ENCODE measurements at places on chromosomes 5 and 9.

GRCh38 chr5:110768138-110768860 is 29.5 kb downstream of the SLC25A46 start:
- no peak for DNase-seq

GRCh38 chr5:137097203-137097602 is 401.9 kb downstream of the SPOCK1 start:
- DNase-seq = no peak

DNA sequence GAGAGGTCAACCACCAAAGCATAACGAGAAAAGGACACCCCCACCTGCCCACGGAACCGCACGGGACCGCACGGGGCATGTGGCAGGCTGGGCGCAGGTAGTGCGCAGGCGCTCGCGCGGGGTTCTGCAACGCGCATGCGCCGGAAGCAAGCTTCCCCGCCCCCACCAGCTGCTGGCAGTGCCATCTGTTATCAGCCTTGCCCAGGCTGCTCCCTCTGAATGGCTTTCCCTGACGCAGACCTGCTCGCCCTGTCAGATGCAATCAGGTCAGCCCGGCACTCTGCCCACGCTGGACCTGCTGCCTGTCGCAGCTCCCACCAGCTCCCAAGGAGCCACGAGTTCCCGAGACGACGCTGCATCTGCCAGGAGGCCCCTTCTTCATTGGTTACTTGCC is 22.8 kb downstream of the PTCH1 start:
- no peak for DNase-seq

DNA sequence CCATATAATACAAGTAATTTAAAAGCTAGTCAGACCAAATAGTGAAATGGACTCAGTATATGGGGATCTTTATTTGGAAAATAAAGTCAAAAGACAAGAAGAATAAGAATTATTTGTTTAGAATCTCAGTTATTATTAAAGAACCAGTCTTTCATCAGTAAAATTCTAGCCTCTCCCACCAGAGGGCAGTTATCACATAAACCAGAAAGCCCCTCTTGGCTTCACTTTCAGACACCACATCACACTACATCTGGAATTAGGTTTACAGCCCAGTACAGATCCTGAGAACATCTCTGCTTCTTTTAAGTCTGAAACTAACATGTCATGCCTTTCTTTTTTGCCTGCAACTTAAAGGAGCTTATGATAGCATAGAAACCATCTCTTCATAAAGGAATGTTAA is 12.2 kb upstream of the HSPB3 start:
- DNase-seq = no peak

GRCh38 chr9:35470894-35471293 is 19.0 kb upstream of the RUSC2 start:
- no peak for DNase-seq

- no peak for DNase-seq
These were observed 37.3 kb upstream of the TENT4A start for GRCh38 chr5:6675784-6676491.

DNA sequence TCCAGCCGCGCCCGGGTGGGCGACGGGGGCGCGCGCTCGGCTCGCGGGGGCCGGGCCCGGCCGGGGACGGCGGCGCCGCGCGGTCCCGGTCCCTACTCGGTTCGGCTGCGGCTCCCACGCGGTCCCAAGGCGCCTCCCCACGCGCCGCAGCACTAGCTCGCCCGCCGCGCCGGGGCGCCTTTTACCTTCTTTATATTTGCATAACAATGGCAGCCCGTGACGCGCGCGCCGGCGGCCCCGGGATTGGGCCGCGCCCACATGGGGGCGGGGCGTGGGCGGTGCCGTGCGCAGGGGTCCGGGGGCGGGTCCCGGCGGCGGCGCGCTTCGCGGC is at the start of gene NRARP:
Gene NRARP (minus strand): TSS at position 154 of the 331 bp plus-strand sequence. CDS start 343 bp downstream, outside the sequence.
- DNase-seq = no peak

GRCh38 chr5:179214678-179215077 is 130.6 kb downstream of the ADAMTS2 start:
- DNase-seq = no peak

GRCh38 chr9:24011009-24011717 is 185.1 kb upstream of the ELAVL2 start:
- no peak for DNase-seq

DNA sequence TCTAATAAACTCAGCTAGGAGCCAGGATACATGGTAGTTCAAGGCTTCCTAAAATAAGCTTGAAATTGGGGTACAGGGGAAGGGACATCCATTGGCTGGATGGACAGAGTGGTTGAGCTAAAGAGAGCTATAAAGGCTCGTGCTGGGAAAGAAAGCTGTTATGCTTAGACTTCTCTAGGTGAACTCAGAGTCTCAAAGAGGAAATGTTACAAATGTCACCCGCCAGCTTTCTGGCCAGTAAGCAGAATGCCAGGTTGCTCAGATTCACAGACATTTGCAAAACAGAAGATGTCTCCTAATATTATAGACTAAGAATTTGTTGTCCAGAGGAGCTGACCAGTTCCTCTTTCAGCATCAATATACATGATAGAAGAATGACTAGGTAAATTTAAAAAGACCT is 30.6 kb downstream of the STOM start:
- DNase-seq = no peak

DNA sequence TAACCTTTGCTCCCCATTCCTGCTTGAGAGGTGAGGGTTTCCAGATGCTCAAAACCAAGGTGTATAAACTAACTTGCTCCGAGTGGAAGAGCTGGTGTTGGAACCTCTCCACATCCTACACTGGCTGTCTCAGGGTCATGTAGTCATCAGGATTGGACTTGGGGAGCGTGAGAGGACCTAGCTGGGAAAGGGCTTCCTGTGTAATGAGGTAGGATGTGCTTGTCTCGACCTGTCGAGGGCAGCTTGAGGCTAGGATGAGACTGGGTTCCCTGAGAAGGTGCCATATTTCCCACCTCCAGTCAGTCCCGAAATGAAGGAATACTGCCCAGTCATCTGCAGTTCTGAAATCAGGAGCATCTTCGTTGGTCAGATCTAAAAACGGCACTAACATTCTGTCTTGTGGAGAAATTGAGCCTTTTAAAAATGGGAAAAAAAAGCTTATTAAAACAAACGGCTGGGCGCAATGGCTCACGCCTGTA is 1.3 kb downstream of the CCNI2 start:
- no peak for DNase-seq

DNA sequence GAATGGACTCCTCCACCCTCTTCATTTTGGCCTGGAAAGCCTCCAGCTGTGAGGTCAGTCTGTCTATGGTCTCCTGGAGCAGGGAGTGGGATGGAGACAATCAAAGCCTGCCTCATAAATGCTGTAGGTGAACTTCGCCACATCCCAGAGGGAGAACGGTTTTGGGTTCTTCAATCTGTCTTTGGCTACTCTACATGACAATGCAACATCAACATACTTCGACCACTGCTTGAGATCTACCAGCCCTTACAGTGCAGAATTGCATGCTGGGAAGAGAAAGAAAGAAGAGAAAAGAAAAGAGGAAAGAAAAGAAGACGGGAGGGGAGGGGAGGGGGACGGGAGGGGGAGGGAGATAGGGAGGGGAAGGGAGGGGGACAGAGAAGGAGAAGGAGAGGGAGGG is 28.5 kb upstream of the ANXA6 start:
- no peak for DNase-seq

DNA sequence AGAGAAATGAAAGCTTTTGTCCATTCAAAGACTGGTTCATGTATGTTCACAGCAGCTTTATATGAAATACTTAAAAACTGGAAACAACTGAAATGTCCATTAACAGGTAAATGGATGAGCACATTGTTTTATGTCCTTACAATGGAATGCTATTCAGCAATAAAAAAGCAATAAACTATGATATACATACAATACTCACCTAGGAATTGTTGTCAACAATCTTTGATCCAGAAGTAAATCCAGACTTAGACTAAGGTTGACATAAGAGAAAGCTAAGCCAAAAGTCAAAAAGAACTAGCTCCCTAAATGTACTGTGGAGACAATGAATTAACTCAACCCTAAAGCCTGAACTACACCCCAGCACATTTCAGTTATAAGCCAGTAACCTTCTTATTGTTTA is 54.9 kb downstream of the FBXL17 start:
- no peak for DNase-seq

- DNase-seq = no peak
These were observed 526.0 kb upstream of the ADAMTS16 start for GRCh38 chr5:4614088-4614487.

DNA sequence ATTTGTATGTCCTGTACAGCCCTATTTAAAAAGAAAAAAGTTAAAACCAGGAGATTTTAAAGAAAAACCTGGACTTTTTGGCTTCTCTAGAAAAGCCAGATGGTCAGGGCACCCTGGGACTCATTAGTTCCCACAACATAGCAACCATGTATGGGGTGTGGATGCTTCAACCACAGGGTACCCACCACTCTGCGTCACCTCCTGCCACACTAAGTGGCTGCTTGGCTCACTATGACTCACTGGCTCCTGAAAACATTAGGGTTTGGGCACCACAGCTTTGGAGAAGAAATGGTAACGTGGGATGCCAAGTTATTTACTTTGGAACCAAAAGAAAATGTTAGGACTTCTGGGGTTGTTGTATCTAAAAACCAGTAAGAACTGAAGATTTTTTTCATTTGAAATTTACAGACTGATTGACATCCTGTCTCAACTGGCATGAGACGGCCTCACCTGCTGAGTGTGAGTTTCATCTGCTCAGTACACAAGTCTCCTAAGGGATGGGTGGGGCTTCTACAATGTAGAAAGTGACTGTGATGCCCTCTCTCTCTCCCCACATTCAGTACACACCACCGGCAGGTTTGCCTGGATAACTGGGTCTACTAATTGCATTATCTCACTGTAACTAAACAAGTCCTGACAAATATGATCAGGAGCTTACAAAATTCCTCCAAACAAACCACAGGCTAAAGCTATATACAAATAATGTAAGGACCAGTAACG is 103.9 kb downstream of the ESM1 start:
- no peak for DNase-seq

- DNase-seq = no peak
These were observed 1584.8 kb upstream of the ACO1 start for GRCh38 chr9:30799527-30800101.

DNA sequence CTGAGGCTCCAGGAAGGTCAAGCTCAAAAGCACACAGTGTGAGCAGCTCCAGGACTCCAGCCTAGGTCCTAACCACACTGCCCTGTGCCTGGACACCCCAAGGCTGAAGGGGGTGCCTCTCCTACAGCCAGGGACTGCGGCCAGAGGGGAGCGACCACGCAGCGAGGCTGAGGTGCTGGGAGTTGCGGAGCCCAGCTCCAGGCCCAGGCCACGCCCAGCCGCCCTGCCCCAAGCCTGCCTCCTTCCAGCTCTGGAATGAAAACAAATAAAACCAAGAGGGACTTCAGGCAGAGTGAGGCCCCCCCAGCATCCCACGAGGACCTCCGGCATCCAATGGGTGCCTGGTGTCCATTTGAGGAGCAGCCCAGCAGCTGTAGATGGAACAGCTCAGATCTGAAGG is 15.2 kb downstream of the VAV2 start:
- DNase-seq = no peak

DNA sequence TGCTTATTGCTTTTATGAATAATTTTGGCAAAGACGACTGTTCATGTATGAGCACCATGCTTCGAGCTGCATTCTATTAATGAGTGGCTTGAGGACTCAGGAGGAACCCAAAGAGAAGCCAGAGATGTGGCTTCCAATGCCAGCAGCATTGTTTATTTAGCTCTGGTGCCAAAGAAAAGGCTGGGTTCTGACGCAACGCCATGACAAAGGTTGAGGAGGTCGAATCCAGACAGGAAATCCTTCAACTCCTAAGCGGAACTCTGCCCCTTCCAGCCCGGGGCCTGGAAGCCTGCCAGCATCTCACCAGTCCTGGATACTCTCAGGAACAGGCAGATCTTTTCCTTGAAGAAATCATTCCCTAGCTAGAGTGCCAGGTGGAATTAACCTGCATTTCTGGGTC is 104.4 kb downstream of the ARHGAP26 start:
- no peak for DNase-seq

DNA sequence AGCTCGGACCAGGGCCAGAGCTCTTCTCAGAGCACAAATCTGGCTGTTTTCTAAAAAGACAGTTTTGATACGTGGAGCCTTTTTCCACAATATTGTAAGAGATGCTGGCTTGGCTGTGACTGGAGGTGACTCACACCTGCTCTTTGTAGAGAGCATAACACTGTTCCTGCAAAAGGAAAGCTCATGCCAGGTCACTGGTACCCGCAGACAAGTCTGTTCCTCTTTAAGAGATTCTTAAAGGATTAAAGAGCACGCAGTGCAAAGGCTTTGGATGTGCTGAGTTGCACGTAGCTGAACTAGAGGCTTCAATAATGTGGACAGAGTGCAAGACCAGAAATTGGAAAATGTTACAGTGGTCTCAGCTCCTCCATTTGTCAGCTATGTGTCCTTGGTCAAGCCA is 19.0 kb downstream of the ACTL7B start:
- DNase-seq = no peak

DNA sequence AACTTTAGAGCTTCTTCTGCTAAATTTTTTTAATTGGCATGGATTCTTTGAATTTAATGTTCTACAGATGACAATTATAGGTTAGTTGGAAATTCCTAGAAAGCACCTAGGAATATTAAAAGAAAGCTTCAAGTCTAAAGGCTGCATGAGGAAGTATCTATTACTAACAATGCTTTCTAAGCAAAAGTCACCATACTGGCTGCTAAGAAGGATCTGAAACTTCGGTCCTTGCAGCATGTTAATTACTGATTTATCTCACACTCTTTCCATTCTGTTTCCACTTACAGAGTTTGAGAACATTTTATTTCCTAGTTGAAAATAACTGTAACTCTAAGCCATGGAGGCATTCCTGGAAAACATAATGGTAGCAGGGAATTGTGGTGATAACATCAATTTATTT is 8.4 kb downstream of the SEMA6A start:
- DNase-seq = no peak

DNA sequence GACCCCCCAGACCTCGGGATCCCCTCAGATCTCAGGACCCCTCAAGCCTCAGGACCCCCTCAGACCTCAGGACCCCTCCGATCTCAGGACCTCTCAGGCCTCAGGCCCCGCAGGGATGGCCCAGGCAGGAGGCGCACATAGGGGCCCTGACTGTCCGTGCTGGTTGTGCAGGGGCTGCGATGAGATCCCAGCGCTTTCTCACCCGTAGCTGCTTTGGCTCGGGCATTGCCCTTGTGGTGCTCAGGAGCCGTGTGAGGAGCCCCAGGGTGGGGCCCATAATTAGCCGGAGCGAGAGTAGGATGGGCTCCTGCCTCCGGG is 680 bp upstream of the LPCAT1 start:
- DNase-seq = no peak

DNA sequence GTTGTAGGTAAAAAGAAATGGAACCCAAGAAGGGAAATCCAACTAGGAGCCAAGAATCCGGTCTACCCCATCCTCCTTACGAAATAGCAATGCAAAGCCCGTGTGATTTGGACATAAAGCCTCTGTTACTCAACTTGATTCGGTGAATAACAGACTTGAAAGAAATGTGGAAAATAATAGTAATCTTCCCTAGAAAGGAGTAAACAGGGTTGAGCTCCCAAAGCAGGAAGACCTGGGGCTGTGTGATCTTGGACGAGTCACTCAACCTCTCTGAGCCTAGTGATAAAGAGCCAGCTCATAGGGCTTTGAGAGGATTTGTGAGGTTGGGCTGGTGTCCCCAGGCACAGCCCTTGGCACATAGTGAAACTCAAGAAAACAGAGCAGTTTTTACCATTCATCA is 42.7 kb upstream of the IL17B start:
- no peak for DNase-seq

GRCh38 chr5:148966348-148966747 is 96.5 kb downstream of the SH3TC2 start:
- DNase-seq = no peak

GRCh38 chr9:121277026-121277425 is 9.1 kb downstream of the GSN start:
- no peak for DNase-seq

GRCh38 chr5:3214838-3215374 is 380.7 kb upstream of the IRX1 start:
- no peak for DNase-seq

GRCh38 chr9:120977321-120977720 is 50.7 kb upstream of the TRAF1 start:
- DNase-seq = no peak
